ENCODE measurements at places on chromosomes 4 and X.

DNA sequence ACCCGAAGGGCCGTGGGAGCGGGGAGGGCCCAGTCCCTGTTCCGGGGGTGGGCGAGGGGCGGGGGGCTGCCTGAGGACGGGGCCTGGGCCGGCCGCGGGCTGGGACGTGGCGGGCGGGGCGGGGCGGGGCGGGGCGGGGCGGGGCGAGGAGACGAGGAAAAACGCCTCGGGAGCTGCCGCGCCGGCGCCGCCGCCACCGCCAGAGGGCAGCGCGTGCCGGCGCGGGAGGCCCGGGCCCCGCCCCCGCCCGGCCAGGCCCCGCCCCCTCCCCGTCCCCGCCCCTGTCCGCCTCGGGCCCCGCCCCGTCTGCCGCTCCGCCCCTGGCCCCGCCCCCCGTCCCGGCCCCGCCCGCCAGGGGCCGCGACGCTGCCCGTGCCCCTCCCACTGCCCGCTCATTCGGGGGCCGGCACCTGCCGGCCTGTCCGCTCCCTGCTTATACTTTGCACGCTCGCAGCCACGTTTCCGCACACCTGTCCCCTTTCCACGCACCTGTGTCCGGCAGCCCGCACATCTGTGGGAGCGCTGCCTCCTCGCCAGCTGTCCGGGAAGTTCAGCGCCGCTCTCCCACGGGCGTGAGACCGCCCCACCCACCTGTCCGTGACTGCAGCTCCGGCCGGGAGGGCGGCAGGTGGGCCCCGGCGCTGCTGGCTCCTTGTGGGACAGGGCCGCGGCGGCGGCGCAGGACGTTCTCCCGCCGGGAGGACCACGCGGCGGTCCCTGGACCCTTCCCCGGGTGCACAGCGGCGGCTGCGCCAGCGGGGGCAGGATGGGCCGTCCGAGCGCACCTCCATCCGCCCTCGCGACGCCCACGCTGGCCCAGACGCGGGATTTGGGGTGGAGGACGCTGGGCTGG lies 1.7 kb upstream of the FGFRL1 start:
- DNase-seq: no peak

GRCh38 chr4:16977081-16977480 lies 78.6 kb upstream of the LDB2 start:
- DNase-seq: no peak

DNA sequence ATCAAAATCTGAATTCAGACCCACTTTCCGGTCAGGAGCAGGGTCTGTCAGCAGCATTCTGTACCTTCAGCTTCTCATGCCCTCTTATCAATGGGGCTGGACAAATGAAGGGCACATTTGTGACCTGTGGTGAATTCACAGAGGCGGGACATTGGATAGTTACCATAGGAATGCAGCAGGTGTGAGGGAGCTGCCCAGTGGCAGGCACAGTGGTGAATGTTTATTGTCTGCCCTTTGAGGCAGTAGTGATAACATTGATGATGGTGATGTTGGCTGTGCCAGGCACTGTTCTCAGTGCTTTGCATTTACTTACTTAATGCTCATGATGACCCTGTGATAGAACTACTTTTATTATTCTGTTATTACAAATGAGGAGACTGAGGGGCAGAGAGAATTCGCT lies 101.2 kb upstream of the KIT start:
- no peak for DNase-seq

DNA sequence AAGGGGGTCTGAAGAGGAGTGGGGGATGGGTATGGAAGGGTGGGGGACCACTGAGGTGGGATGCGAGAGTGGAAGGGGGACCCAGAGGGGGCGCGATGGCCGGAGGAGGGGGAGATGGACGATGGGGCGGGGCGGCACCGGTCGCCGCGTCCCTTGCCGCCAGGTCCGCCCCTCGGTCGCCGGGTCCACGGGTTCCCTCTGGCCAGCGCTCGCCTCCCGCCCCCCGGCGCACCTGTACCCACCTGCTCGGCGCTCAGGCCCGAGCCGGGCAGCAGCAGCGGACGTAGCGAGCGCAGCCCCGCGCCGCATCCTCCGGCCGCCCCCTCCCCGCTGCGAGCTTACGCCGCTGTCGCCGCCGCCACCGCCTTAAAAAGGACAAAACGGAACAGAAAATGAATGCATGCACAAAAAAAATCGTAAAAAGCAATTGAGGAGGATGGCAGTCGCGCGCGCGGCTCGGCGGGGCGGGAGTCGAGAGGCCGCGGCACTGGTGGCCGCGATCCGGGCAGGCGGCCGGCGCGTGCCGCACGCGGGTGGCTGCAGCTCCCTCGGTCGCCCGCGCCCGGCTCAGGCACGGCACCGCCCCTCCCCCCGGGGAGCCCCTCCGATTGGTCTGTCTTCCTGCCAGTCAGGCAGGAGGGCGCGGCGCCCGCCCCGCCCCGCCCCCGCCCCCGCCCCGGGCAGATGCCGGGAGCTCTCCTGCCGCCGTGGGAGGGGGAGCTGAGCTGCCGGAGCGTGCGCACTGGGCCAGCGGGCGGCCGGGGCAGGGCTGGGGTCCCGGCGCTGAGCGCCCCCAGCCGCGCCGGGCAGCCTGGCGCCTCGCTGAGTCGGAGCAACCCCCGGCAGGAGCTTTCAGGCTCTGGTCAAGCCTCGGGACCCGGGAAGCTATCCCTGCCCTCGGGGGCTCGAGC lies at the start of gene JAKMIP1:
Gene JAKMIP1 (minus strand): TSS at position 539 of the 911 bp plus-strand sequence. CDS start 87,699 bp downstream, outside the sequence.
- DNase-seq: no peak

Measured in pulmonary artery endothelial cell (primary cell).